ENCODE measurements at places on chromosomes 7 and 10.

DNA sequence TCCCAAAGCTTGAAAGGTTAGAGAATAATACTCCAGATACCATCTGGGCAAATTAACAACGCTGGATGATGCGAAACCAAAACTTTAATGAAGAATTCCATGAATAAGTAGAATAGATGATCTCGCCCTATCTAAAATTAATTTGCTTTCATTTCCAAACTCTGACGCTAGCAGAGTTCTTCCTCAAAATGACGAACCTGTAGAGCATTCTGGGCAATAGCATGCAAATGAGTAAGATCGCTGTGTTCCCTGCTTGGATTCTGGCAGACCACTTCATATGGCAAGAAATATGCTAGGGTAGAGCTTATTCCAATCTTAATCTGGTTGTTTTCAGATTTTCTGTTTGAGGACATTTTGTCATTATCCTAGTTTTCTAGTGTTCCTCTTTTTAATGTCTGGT is 36.1 kb upstream of the SMNDC1 start:
- DNase-seq, result no peak

DNA sequence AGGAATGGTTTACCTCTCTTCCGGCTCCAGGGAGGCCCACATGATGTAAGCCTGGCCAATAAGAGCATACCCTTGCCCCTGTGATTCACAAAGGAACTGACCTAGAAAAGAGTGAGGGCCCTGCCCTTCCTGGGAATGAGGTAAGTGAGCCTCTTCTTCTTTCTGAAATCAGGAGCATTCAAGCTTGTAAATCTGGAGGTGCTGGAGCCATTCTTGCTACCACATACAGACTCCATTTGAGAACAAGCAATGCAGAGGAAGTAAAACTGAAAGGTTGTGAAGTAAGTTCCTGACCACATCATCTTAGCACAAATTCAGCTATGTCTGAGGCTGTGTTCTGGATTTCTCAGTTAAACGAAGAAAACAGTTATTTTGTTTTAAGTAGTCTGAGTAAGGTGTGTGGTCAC is 132.2 kb downstream of the CD36 start:
- no peak for DNase-seq

DNA sequence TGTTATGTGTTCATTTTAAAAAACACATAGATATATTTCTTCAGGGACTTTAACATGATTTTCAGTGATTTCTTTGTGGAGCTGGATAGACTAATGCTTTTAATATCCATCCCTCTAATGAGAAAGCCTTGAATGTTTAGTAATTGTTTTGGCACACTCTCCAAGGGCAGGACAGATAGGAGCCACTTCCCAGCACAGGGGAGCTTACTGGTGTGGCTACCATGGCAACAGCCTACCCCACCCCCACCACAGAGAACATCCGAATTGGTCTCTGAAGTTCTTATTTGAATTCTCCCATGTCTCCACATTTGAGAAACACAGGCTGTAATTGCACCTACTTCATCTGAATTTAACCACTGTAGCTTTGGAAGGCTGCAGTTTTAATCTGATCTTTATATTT is 87.7 kb downstream of the PRKG1 start:
- DNase-seq, result no peak

GRCh38 chr10:75367901-75368300 is 33.7 kb downstream of the ZNF503 start:
- DNase-seq, result no peak

DNA sequence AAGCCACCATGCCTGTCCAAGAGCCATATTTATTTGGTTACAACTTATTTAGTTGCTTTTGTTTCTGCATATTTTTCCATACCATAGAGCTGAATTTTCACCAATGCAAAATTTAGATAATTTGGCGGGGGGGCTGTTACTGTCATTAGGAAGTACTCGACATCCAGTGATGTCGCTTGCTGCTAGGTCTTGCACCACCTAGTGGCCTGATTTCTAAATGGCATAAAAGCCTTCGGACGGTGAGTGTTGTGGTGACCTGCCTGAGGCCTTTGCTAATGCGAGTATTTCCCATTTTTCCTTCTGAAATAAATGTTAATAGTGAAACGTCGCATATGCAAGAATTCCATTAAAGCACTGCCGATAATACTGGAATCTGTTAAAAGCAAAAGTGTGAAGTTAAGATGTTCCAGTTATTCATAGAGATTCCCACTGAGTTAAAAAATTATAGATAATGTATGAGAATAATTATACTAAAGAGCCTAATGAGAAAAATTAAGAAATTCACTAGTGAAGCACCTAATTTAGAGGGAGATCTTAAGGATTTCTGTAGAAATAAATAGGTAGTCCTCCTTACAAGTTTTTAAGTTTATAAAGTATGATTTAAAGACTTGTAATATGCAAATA is 86.1 kb upstream of the DNAJB6 start:
- peak; percentile 48 for DNase-seq

DNA sequence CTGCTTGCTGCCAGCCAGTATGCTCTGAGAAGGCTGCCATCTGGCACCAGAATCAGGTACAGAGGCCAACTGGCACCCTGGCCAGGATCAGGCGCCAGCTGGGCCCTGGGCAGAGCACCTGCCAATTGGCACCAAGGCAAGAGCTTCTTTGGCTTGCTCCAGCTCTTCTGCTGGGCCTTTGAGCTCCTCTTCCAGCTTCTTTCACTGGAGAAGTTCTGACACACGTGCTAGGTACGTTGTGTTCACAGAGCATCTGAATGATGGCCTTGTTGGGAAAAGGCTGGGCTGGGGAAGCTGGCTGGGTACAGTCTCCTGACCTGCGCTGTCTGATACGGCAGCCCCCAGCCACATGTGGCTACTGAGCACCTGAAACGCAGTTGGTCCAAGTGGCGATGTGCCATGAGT is 31.7 kb upstream of the OPALIN start:
- DNase-seq, result no peak

DNA sequence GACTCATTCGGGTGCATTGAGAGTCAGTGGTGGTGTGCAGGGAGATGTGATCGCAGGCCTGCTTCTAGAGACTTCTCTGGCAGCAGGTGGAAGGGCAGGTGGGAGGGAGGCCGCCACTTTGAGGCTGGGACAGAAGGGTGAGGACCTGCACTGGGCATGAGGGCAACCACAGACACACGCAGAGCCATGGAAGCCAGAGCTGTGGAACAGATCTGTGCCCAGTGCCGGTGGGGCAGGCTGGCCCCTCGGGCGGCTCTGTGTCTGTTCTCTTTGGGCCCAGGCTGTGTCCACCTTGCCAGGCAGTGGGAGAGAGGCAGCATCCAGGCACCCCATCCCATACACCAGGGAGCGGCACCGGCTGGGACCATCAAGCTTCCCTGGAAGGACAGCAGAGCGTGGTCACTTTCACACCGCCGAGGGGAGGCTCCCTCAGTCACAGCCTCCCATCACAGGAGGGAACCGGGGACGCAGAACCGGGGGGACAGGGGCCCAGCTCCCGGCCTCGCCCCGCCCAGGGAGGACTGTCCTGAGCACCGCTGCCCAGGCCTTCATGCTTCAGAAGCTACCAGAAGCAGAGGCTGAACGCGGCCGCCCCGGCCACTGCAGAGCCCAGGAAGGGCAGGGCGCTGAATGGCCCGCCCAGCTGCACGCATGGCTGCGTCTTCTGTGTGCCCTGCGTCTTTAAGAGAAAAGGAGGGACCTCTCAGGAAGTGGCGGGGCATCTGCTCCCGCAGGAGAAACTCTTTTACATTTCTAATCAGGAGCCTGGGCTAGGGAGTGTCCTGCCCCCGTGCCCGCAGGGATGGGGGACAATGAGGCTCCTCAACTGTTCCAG is 32.1 kb downstream of the EN2 start:
- DNase-seq, result no peak

DNA sequence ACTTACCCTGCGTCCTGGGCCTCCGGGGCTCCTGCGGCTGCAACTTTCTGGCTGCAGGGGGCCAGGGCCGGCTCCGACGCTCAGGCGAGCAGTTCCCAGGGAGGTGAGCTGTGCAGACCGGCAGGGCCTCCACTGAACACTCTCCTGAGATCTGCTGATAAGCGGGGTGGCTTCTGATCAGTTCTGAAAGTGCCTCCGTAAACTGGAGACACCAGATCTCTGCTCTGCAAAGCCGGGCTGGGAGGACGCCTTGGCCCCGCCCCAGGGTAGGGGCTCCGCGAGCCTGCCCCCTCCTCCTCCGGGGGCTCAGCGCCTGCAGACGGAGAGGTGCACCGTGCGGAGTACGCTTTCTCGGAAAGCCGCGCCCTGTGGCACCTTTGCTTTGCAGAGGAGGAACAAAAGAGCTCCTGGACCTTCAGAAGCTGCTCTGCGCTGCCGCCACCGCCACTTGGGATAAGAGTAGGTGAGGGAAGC is 141.3 kb upstream of the VKORC1L1 start:
- DNase-seq, result no peak

GRCh38 chr7:151244196-151244840 is 4.2 kb downstream of the SMARCD3 start:
- peak; percentile 52 for DNase-seq

Data from AML-193 (cell line).